SK-N-DZ (cell line): ENCODE measurements at places on chromosomes 1 and 21.

GRCh38 chr1:23449958-23450357 lies 25.4 kb upstream of the TCEA3 start:
- no peak for DNase-seq

- DNase-seq: no peak
Measured at GRCh38 chr1:27503844-27504587, 14.0 kb upstream of the WASF2 start.

- DNase-seq: peak; percentile 32
Measured at GRCh38 chr1:7454052-7454815, 316.9 kb upstream of the VAMP3 start.

GRCh38 chr1:160997323-160998038 lies 23.5 kb downstream of the F11R start:
- peak; percentile 31 for DNase-seq

- DNase-seq: no peak
Measured at GRCh38 chr1:214615871-214616270, 12.9 kb downstream of the CENPF start.

- DNase-seq: no peak
Measured at GRCh38 chr1:223125766-223126165, 17.3 kb downstream of the TLR5 start.

DNA sequence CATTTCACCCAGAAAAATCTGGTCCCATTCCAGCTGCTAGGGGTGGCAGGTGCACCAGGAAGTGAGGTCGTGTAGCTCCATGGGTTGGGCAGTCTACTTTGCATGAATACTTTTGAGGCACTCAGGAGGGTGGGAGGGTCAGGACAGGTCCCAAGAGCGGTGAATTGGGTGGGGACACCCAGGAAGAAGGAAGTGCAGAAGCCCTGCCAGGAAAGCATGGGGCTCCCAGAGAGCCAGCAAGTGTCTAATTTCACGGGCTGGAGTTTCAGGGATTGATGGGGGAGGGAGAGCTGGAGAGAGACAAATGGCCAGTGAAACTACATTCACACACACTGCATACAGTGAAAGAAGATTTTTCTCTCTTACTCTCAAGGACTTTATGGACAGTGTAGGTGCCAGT lies 137.8 kb downstream of the GALNT2 start:
- no peak for DNase-seq

DNA sequence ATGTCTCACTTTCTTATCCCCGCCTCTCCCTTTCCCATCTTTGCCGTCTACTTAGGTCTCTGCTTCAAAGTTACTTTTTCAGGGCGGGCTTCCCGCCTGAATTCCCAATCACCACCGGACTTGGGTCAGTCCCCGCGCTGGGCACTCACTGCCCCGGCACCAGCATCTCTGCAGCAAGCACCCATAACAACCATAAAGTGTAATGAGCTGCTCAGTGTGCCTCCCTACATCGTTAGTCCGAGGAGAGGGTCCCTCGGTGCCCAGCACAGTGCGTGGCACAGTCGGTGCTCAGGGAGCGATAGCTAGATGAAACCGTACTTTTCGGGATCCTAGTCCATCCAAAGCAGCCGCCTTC lies 633 bp upstream of the CTPS1 start:
- no peak for DNase-seq

- no peak for DNase-seq
Measured at GRCh38 chr1:232789651-232790050, 15.6 kb upstream of the MAP10 start.

GRCh38 chr1:74465193-74465681 lies 47.2 kb downstream of the LRRC53 start:
- no peak for DNase-seq

DNA sequence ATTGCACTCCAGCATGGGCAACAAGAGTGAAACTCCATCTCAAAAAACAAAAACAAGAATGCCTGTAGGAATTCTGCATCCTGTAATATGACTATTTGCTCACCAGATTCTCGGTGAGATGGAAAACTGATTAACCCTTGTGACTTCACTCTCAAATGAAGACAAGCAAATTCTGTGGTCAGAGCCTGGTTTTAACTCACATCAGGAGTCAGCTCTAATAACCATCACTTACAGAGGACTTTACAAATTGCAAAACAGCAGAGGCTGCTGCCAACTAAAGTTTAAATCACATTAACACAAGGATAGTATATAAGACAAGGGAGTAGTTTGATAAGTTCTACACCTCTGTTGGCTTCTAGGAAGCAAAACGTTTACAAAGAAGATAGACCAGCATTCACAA lies 35.7 kb upstream of the FAM163A start:
- no peak for DNase-seq

DNA sequence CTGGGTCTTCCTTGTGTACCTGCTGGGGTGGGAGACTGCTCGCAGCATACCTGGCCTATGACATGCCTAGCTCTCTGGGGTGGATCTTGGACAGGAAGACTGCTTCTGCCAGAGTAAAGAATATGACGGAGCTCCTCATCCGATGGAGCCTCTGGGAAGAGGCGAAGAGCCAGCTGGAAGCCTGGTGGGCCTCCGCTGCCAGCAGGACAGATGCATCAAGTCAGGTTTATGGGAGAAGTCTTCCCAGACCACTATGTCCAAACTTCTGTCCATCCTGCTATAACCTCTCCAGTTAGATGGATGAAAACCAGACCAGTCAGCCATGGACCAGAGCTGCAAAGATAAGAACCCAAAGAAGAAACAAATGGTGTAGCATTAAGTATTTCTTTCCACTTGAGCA lies 27.7 kb upstream of the NGF start:
- no peak for DNase-seq
